BJ (cell line): ENCODE measurements at places on chromosomes 5 and 9.

DNA sequence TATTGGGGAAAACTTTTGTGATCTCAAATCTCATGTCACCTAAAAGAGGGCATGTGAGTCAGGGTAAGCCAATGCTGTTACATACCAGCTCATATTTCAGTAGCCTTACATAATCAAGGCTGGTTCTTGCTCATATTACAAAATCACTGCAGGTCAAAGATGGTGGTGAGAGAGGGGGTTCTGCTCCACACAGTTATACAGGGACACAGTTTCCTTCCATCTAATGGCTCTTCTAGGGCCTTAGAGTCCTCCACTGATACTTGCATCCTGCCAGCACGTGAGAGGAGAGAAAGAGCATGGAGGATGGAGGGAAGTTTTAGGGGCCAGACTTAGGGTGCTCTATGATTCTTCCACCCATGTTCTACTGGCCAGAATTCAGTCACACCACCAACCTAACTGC lies 130.0 kb downstream of the LIFR start:
- no peak for DNase-seq

DNA sequence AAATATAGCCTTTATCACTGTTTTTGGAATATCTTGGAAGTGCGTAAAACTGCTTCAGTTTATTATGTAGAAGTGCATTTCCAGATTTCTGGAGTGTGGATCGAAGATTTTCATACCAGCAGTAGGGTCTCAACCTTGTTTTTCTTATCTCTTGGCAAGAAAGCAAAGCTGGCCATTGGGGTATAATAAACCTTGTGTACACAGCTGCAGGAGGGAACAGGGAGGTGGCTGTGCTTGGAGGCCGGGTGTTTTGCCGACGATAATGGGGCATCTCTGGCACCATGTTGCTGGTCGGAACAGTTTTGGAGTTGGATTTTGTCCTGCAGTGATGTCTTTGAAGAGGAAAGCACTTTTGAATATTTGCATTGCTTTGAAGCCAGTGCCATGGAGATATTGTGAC lies 308.8 kb upstream of the DMRT1 start:
- DNase-seq, result no peak

DNA sequence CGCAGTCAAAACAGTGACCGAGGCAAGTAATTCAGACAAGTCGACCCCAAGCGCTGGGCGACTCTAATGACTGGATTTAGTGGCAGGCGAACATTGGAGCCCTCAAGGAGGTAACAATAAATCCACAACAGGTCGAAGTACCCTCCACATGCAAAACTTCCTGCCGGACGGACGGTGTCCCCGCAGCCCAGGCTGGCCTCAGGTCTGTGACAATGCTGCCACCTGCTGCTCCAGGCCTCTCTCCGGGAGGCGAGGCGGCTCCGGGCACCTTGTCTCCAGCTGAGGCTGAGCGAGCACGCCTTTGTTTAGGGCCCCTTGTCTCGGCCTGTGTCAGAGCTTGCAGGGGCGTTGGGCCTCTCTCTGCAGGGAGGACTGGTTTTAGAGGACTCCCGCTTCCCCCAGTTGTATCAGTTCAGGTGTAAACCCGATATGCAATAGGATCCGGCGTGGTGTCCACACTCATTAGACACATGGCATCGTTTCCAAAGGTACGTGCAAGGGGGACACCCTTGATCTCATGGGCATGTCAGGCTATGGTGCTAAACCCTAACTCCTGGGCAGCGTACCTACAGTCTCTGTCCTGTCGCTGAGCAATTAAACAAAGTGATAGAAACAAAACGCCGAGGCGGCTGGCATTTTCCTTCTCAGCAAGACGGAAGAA lies 628.0 kb upstream of the ADAMTS16 start:
- DNase-seq, result no peak

DNA sequence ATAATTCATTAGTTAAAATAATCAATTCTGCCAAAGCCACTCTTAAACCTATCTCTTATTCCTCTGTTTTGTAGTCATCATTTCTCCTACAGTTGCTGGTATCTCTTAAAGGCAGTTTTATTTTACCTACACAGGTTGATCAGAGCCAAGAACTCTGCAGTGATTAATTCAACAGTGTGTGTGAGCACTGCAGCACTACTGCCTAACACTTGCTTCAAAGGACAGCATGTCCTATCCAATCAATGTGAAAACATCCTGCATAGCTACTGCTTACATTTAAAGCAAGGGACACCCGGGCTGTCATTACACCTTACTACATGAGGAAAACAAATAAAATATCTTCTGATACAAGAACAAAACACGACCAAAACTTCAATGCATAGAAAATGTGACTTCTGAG lies 45.1 kb upstream of the HK3 start:
- DNase-seq, result no peak

- DNase-seq, result no peak
Measured at GRCh38 chr5:88675168-88675707, 207.7 kb downstream of the MEF2C start.

- DNase-seq, result no peak
Measured at GRCh38 chr5:102974177-102974576, 145.8 kb downstream of the GIN1 start.

DNA sequence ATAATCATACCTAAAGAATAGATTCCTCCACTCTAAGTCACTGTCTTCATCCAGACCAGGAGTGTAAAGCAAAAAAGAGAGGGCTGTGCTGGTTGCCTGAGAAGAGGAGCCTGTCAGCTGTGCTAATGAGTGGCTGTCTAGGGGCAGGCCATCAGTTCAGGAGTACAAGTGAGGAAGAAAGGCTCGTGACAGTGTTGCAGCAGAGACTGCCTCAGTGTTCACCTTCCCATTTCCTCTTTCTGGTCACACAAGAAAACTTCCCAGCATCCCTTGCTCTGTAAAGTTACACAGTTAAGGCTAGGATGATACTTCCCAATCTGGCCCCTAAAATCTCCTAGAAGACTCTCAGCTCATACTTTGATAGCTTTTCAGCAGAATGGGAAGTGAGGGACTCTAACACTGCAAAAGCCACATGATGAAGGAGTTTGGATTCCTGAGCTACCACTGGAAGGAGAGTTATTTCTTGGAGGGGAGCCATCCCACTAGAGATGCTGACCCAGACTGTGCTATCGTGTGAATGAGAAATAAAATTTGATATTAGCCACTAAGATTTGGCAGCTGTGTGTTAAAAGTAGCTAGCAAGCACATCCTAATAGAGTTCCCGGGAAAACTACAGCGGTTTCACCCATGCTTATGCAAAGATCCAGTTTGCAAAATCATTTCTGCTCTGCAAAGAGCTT lies 67.1 kb downstream of the ADAMTS12 start:
- DNase-seq, result peak; percentile 79

GRCh38 chr9:96009223-96009602 lies 133.7 kb downstream of the ERCC6L2 start:
- no peak for DNase-seq

GRCh38 chr5:67770431-67771025 lies 445.0 kb upstream of the PIK3R1 start:
- no peak for DNase-seq

GRCh38 chr5:140113180-140113698 lies 670 bp upstream of the PURA start:
- DNase-seq, result no peak

DNA sequence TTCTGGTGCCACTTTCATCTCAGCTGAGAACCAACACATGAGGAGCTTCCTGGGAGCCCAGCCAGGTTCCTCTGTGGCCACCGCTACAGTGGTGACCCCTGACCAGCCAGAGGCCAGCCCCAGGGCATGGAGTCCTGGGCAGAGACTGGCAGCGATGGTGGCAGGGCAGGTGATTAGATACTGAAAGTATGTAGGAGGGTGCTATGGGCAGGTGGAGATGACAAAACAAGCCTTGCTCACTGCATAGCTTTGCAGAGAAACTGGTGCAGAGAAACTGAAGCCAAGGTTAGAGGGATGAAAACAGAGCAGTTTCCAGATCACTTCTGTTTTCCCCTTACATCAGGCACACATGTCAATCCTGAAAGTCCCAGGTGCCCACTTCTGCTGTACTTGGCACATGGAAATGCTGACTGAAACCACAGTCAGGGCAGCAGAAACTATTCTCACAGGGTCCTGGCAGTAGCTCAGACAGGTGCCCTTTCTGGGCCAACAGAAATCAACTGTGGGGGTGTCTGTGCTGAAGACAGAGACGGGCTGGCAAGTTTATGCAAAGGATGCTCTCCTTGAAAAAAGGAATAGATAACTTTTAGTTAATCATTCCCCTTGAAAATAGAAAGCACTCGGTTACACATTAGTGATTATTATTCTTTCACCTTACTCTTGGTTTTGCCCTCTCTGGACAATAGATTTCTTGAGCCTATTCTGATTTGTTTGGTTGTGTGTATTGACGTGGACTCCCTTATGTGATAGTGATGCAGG lies 90.3 kb downstream of the ANKRD55 start:
- no peak for DNase-seq

- no peak for DNase-seq
Measured at GRCh38 chr5:131245312-131245711, 18.5 kb upstream of the CDC42SE2 start.

DNA sequence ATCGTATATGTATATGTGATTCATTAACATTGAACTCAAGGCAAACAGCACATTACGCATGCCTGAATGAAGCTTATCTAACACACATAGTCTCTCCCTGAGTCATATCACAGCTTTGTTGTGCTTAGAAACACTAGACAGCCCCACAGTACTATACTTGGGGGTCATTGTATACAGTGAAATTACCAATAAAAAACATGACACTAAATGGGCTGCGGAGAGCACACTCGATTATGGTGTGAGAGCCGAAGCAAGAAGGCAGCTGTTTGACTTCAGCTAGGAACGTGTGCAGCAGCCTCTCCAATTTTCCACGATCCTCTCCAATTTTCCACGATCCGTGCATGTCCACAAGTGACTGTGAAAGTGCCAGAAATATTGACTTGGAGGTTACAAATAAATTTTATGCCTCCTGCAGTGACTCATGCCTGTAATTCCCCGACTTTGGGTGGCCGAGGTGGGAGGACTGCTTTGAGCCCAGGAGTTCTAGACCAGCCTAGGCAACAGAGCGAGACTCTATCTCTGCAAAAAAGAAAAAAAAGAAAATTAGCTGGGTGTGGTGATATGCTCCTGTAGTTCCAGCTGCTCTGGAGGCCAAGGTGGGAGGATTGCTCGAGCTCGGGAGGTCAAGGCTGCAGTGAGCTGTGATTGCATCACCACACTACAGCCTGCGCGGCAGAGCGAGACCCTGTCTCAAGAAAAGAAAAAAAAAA lies 102.4 kb downstream of the DAPK1 start:
- DNase-seq, result peak; percentile 34

DNA sequence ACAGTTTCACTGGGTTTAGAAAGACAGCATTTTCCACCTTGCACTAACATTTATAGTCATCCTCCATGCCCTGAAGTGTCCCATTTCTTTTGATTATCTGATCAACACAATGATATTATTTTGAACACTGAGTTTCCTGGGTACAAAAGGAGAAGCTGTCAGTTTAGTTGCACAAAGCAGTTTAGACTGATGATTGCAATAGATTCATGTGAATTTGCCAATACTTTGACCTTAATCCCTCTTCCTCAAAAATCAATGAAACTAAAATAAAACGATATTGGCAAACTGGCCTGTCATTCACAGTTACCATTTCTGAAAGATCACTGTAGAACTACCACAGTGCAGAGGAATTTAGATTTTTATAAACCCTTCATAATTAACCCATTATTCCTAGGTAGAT lies 34.2 kb upstream of the RASGRF2 start:
- no peak for DNase-seq

DNA sequence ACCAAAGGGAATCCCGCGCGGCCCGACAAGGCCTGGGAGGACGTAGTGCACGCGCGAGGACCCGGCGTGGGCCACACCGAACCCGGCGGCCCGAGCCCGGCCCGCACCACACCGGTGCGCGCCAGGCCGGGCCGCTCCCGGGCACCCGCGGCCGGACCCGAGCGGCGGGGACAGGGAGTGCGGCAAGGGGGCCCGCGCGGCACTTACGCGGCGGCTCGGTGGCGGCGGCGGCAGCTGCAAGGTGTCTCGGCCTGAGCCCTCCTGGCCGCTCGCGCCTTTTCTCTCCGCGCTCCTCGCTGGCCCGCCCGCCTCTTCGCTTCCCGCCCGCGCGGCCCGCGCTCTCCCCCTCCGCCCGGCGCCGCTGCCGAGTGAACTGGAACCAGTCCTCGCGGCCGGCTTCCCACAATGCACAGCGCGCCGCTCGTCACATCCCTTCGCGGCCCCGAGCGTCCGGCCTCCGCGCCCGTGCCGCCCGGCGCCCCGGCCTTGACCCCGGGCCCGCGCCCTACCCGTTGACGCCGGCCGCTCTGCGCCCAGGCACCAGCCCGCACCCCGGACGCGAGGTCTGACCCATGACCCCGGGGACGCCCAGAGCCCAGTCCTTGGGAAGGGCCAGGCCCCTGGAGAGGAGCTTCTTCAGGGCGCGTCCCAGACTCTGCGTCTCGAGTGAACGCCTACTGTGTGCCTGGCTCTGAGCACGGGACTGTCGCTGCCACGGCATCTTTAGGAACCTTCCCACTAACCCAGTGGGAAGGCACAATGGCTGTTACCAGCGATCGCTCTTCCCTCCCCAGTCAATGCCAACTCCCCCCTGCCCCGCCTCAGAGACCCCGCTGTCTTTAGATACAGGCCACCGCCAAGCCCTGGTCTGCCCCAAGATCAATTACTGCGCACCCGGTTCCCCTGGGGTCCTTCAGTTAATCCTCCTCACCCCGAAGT lies at the start of gene MACROH2A1:
TSS of gene MACROH2A1 (minus strand) at position 377 of the 939 bp plus-strand sequence. CDS start 10,138 bp downstream, outside the sequence.
- no peak for DNase-seq

DNA sequence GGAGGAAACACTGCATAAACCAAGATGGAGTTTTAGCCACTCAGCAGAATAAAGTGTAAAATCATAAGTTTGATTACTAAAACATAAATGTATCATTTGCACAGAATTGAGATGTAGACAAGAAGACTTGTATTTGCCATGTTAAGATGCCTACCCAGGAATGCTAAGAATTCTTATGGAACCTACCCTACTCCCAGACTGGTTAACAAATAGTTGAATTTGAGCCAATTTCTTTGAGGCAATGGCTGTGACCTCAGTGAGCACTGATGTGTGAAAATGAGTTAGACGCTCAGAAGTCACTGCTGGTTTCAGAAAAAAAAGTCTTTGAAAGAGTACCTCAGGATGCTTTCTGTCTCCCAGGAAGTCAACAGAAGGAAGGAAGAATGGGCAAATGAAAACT lies 95.6 kb downstream of the ESM1 start:
- peak; percentile 48 for DNase-seq

DNA sequence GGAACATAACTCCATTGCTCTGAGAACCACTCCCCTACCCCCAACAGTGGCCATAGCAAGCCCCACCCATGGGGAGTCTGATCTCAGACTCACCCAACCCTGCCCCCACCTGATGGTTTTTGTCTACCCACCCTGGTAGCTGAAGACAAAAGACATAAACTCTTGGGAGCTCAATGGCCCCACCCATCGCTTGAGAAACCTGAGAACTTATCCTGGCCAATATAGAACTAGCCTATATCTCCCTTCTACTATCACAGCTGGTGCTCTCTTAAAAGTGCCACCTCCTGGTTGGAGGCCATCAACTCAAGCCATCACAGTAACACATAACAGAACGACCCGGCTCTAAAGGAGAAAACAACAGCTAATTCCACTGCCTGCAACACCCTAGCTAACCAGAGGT lies 47.9 kb upstream of the SNAPC3 start:
- DNase-seq, result no peak

- DNase-seq, result no peak
Measured at GRCh38 chr9:129276486-129277230, 98.6 kb upstream of the IER5L start.

GRCh38 chr5:36066001-36066539 lies 612 bp downstream of the UGT3A2 start:
- no peak for DNase-seq
